RKO (cell line): ENCODE measurements at places on chromosomes 1 and 21.

DNA sequence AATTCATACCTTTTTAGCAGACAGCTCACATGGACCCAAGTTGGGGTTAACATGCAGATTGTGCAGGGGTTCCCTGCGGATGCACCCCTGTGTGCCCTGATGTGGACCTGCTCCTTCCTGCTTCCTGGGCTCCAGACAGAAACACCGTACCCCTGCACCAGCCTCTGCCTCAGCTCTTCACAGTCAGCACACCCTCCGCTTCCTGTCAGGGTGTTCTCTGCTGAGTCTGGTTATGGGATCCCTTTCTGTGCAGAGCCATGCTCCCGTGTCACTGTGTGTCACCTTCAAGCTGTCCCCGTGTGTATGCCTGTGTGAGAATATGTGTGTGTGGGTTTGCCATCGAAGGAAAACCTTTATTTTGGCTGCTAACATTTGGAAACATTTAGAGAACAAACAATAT, 48.7 kb upstream of the KCNJ15 start:
- no peak for DNase-seq

GRCh38 chr1:72375226-72375625, 92.9 kb upstream of the NEGR1 start:
- no peak for DNase-seq

GRCh38 chr1:87728169-87728568, 399.5 kb downstream of the LMO4 start:
- DNase-seq, result no peak

DNA sequence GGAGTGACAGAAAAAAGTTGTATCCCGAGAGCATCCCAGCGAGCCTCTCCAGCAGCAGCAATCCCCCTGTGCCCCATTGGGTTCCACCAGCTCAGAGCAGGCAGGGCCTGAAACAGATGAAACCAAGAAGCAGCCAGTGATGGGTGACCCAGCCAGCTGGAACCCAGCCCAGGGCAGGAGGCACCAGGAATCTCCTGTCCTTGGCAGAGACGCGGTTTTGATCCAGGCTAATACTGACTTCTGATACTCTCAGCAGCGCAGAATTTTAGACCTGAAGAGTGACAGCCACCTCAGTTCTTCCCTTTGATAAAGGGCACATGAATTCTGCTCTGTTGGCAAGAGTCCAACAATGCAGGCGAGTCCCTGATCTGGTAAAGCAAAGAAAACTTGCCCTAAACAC, 11.4 kb upstream of the OLIG1 start:
- DNase-seq, result no peak

DNA sequence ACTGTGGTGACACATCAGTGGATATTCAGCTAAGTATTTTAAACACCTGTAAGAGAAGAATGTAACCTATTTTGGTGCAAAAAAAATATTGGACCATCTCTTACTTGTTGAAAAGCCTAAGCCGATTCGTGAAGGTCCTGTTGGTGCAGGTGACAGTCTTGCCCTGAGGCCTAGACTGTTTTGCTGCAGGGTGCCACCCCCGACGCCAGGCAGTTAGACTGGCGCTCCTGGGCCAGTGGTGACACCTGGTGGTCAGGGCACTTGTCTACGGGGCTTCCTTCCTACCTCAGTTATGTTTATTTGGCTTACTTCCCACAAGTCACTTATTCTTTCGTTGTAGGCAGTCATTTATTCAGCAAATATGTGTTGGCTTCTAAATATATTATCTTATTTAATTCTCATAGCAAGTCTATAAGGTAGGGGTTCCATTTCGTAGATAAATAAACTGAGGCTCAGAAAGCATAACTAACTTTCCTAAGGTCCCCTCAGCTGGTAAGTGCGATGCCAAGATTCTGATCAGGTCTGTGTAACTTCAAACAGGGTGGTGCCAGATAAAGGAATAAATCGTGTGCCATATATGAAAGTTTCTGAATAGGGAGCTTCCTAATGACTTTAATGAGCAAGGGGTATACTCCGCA, 1.9 kb downstream of the EEIG2 start:
- peak; percentile 76 for DNase-seq

GRCh38 chr1:170307426-170307825, 161.7 kb downstream of the NTMT2 start:
- DNase-seq, result no peak

DNA sequence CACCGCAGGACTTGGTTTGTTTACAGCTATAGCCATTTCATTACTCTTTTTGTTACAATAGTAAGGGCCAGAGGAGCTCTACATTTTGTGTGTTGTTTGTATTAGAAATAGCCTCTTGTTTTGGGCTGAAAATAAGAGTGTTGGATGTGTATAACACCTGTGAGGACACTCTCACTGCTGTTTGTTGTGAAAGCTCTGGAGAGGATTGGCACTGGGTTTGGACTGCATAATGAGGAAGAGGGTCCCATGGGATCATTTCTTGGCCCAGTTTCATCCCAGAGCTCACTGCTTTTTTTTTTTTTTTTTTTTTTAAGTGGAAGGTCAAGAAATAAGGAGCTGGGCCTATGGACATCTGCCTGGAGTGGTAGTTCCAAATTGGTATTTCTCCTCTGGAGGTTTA, 61.6 kb upstream of the KIAA0040 start:
- no peak for DNase-seq

GRCh38 chr1:151977662-151978230, 15.9 kb downstream of the S100A10 start:
- no peak for DNase-seq

- peak; percentile 80 for DNase-seq
Observed at GRCh38 chr1:27568300-27569087, 35.5 kb downstream of the AHDC1 start.

DNA sequence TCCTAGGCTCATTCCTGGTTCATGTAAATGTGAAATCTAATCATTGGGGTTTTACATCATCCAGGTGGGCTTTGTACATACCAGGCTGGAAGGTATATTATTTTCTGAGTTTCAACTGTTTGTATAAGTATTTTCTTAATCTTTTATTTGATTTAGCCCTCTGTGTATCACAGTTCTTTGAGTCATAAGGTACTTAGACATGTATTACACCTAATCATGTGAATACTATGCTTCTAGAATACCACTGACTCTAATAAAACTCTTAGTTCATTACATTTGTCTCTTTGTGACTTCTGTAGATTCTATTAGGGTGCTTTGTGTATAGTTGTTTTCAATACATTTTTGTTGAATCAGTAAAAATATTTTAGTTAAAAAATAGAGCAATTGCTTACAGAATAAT, 92.8 kb downstream of the ZFYVE9 start:
- DNase-seq, result no peak

DNA sequence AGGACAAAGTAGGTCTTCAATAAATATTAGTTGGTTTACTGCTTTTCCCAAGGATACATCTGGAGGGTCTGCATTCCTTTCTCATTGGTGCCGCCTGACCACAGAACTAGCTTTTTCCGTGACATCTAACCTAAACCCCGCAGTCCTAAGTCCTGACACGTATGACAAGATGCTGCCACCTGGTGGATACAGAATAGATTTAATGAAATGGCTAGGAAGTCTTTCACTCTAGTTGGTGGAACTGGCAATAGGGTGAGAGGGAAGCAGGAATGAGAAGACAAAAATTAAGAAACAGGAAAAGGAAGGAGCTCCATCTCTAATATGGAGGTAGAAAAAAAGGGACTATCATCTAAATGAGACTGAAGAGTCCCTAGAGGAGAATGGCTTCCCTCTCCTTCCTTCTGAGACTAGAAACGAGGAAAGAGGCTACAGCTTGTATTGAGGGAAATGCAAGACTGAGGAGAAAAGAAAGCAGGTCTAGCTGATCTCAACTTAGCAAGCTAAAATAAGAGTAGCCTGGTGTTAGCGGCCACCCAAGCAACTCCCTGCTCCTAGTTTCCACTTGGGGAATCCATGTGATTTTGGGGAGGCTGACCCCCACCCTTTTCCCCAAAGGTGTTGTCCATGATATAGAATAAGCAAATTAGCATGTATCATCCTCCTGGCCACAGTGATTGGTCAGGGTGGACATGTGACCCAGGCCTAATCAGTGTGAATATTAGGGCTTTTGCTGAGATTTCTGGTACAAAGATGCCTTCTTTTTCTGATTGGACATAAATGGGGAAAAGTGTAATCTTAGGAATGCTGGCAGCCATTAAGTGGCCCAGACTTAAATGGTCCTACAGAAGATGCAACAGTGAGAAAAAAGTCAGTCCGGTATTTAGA, 5.9 kb downstream of the RFX5 start:
- DNase-seq, result peak; percentile 93

DNA sequence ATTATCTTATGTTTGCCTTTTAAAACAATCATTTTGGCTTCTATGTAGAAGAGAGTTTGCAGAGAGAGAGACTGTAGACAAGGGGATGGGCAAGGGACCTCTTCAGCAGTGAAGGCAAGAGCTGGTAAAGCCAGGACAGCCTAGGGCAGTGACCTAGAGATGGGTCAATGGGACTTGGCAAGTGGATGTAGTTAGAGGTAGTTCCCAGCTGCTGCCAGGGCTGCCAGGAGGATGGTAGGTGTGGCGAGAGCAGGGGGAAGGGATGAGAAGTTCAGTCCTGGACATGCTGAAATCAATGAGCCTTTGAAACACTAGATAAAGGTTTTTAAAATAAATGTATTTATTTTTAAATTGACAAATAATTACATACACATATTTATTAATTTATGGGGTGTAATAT, 6.4 kb upstream of the SPRR5 start:
- DNase-seq, result no peak

DNA sequence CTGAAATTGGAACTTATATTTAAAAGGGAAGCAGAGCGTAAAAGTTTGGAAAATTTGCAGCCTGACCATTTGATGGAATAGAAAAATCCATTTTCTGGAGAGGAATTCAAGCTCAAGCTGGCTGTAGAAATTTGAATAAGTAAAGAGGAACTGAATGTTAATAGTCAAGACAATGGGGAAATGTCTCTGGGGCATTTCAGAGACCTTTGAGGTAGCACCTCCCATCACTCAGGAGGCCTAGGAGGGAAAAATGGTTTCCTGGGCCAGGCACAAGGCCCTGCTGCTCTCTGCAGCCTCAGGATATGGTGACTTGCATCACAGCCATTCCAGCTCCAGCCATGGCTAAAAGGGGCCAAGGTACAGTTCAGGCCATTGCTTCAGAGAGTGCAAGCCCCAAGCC, 17.6 kb upstream of the TSHB start:
- no peak for DNase-seq

- DNase-seq, result peak; percentile 58
Observed at GRCh38 chr1:210360852-210361477, 32.3 kb downstream of the HHAT start.

DNA sequence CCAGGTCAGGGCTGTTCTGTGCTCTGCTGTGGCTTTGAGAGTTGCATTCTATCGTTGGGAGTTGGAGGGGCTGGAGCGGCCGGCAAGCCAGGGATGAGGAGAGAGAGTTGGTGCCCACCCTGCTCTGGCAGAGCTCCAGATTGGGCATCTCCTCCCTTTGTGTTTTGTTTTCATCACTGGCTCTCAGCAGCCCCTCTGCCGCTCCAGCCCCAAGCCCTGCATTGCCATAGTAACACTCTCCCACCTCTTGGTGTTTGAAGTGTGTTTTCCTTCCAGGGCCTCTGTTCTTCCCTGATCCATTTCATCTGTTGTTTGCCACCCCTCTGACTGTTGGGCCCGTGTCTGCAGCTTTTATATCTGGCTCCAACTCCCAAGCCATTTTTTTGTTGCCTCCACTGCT, 152.7 kb downstream of the URB2 start:
- DNase-seq, result no peak

- DNase-seq, result no peak
Observed at GRCh38 chr1:201419746-201420607, 1.6 kb downstream of the TNNI1 start.

- no peak for DNase-seq
Observed at GRCh38 chr1:76677416-76678405, 189.6 kb upstream of the ST6GALNAC5 start.

GRCh38 chr21:38039369-38039768, 123.1 kb upstream of the KCNJ6 start:
- DNase-seq, result no peak

GRCh38 chr1:5506634-5507033, 485.6 kb downstream of the NPHP4 start:
- DNase-seq, result no peak

- peak; percentile 29 for DNase-seq
Observed at GRCh38 chr1:216310776-216311175, 112.5 kb downstream of the USH2A start.

- DNase-seq, result peak; percentile 61
Observed at GRCh38 chr1:221203224-221204054, 324.2 kb downstream of the HLX start.

- DNase-seq, result no peak
Observed at GRCh38 chr1:59814901-59815825, at the start of gene HOOK1. Gene HOOK1, plus strand, starts transcription at chr1:59814949. Its CDS starts 169 bp downstream, at chr1:59815118.

GRCh38 chr1:43049481-43049880, 90.8 kb upstream of the SLC2A1 start:
- DNase-seq, result no peak

GRCh38 chr21:45299864-45300785, 12.4 kb upstream of the POFUT2 start:
- no peak for DNase-seq

GRCh38 chr1:90718411-90719329, 1.6 kb upstream of the BARHL2 start:
- no peak for DNase-seq

- DNase-seq, result no peak
Observed at GRCh38 chr1:86389307-86389706, 6.8 kb downstream of the ODF2L start.
